Heart left ventricle (tissue), 16 donors: ENCODE measurements at places on chromosomes 3 and 15.

- no peak for DNase-seq
These were observed 488 bp upstream of the IL17RD start for GRCh38 chr3:57165641-57166040.

- no peak for DNase-seq
These were observed 17.4 kb upstream of the VGLL4 start for GRCh38 chr3:11661052-11661656.

- no peak for DNase-seq
These were observed 31.6 kb downstream of the CBLB start for GRCh38 chr3:105837143-105837740.

- DNase-seq = no peak
These were observed 71.3 kb upstream of the UBE3A start for GRCh38 chr15:25510146-25510545.

DNA sequence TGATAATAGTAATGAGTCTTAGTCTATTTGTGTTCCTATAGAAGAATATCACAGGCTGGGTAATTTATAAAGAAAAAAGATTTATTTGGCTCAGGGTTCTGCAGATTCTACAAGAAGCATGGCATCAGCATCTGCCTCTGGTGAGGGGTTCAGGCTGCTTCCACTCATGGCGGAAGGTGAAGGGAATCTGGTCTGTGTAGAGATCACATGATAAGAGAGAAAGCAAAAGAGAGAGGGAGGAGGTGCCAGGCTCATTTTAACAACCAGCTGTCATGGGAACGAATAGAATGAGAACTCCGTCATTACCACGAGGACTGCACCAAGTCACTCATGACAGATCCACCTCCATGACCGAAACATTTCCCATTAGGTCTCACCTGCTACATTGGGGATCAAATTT is 664.0 kb upstream of the SGO1 start:
- no peak for DNase-seq

GRCh38 chr3:126546549-126547239 is 12.0 kb downstream of the C3orf22 start:
- DNase-seq = no peak

DNA sequence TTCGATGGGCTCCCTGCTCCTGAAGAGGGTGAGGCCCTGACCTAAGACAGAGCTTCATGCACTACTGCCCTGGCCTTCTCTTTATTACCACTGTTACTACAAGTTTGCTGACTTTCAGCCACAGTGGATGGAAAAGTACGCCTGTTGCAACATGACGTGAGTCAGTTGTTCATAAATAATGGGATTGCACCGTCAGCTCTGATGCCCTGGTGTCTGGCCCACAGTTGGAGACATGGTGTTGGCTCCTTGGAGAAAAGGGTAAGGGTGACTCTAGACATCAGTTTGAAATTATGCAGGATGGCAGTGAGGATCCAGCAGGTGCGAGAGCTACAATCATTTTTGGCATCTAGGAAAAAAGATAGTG is 5.5 kb downstream of the PAQR5 start:
- DNase-seq = no peak
